SK-N-MC (cell line): ENCODE measurements at places on chromosomes 7 and 10.

- DNase-seq, result no peak
Measured at GRCh38 chr10:86287110-86287793, 79.3 kb downstream of the GRID1 start.

DNA sequence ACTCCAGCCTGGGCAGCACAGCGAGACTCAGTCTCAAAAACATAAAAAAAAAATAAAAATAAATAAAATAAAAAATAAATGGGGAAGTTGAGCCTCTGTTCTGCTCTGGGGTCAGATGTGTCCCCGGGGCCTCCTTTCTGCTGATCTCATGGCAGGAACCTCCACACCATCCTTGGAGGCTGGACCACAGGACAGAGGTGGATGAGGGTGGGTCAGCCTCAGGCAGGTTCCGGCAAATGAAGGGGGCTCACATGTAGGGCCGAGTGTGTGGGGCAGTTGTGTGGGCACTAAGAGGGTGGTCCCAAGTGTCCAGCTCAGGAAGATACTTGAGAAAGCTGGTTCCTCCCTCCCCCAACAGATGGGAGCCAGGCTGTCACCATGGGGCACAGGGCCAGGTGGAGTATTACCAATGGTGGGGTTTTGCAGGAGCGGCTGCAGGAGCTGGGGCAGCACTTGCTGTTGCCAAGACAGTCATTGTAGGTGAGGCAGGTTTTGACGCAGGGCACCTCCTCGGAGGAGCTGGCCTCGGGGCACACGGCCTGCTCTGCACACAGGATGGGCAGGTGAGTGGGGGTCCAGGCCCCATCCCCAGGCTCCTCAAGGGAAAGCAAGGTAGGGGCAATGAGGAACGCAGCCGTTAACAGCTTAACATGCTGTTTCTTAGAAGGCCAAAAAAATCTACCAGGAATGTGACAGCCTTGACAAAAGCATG is 13.9 kb upstream of the TBRG4 start:
- no peak for DNase-seq

GRCh38 chr10:50316695-50317648 is 65.7 kb upstream of the ASAH2 start:
- no peak for DNase-seq

DNA sequence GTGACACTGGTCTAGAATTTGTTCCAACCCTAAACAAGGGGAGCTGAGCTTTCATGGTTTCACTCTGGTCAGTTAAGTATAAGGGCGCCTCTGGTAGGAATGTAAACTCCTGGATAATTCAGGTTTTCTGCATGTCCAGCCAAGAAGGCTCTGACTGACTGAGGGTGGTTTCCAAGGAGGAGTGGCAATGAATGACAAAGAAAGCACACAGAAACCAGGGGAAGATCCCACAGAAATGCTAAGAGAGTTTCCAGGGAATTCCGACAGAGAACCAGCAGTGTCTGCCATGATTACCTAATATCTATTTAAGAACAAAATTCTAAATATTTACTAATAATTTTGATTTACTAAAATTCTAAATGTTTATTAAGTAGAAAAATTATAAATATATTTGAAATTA is 27.3 kb upstream of the NRG3 start:
- no peak for DNase-seq

DNA sequence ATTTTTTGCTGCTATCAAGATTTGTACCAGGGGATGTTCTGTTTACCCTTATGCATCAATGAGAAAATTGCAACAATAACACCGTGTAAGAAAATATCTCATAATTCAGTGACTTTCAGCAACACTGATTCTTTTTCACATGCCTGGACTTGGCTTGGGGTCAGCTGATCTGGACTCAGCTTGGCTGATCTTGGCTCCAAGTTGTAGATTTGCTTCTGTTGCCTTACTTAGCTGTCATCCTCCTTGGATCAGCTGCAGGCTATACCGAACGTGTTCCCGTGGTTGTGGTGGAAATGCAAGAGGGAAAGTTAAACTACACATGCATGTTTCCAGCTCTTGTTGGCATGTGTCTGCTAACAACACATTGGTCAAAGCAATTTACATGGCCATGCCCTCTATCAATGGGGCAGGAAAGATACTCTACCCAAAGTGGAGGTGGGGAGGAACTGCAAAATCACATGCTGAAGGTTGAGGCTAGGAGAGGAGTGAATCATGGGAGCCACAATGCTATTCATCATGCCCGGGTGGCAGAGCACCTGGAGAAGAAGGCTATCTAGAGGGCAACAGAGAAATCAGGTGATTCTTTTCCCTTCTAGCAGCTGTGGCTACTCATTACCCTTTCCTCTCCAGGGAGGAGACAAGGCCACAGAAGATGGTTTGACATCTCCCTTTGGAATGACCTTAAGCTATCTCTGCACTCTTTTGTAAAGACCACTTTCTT is 1276.3 kb upstream of the AUTS2 start:
- no peak for DNase-seq

GRCh38 chr10:1601406-1601805 is 135.9 kb downstream of the ADARB2 start:
- DNase-seq, result no peak

DNA sequence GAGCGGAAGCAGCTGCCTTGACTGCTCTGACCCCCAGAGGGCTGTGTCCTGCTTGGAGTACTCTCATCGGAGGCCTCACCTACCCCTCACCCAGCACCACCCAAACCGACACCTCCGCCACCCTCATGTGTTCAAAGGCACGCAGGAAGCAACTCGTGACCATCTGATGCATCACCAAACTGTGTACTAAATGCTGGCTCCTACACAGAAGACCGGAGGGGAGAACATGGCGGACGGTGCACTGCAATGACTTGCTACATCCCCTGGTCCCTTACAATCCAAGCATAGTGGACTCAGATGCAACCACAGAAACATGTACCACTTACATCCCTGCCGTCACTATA is 3.4 kb downstream of the PDAP1 start:
- no peak for DNase-seq

GRCh38 chr7:82382276-82382675 is 61.3 kb downstream of the CACNA2D1 start:
- no peak for DNase-seq

DNA sequence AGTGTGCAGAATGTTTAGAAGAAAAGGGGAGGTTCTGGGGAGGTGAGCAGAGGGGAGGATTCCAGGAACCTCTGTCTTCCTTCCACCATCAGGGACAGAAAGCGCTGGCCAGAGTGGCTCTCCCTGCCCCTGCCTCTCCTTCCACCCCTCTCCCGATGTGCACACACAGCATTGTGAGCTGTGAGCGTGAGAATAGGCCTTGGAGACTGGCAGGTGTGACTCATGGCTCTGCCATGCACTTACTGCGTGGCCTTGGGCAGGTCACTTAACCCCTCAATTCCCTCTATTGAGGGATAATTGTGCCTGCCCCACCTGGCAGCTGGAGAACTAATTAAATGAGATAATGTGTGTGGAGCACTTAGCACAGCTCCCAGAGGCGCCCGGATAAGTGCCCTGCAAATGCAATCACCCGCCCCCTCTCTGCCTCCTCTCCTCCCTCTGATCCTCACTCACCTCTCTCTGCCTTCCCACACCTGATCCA is 115.4 kb downstream of the ZMIZ1 start:
- DNase-seq, result no peak

DNA sequence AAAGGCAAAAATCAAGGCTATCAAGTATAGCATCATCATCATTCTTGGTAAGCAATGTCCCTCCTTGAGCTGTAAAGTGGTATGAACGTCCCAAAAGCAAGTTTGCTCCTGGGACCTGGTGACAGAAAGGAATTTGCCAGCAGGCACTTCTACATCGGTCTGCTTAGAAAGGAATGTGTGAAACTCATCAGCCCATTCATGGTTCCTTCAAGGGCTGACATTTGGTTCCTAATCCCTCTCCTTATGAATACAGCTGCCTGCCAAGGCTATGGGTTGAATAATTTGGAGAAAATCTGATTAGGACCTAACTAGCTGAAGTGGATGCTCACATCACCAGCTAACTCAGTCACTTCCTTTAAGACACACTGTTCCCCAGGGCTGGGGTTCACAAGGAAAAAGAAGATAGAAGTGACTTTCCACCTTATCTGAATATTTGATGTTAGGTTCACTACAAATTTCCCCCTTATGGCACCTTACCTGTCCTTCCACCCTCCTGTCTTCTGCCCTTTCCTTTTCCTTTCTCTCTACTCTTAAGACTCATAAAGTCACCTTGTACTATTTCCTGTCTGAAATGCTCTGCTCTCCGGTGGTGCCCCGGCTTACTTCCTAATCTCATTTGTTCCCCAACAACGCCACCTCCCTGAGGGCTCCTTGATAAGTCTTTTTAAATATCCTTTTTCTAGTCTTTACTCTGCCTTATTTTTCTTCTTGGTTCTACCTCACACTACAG is 187.1 kb downstream of the NPSR1 start:
- DNase-seq, result no peak

- peak; percentile 53 for DNase-seq
Measured at GRCh38 chr7:131188367-131189339, 139.0 kb upstream of the MKLN1 start.

- no peak for DNase-seq
Measured at GRCh38 chr10:69850440-69850839, 48.7 kb downstream of the COL13A1 start.

- peak; percentile 73 for DNase-seq
Measured at GRCh38 chr7:39811161-39811614, 138.9 kb upstream of the CDK13 start.

DNA sequence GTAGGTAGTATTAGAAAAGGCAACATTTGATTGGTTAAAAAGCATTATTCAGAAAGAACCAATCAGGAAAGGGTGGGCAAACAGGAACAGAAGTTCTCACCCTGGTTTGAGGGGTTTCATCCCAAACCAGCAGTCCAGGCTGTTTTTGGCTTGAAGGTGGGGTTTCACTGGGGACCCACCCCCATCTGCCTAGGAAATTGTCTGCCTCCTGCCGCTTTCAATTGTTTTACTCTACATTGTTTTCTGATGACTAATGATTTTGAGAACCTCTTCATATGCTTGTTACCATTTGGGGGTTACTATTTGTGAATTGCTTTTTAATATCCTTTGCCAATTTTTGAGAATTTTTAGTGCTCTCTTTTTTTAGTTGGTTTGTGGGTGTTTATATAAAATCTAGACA is 3.3 kb upstream of the PCBD1 start:
- no peak for DNase-seq

DNA sequence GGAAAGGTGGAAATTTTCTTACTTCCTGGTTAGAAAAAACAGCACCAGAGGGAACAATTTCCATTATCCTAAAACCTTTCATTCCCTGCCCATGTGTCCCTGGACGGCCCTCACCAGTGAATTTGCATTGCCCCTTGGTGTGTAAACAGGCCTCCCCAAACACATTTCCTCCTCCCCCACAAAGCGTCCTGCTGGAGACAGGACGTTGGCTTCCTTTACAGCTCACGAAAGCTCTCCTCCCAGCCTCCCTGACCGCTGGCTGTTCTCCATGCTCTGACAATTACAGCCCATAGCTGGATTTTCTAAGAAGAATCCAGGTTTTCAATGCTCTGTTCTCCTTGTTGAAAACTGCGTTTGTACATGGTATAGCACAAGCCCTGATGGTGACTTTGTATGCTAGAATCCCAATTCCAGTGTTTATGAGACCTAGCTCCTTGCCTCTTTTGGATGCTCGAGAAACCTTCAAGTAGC is 724.2 kb upstream of the CELF2 start:
- no peak for DNase-seq

GRCh38 chr10:67011981-67012380 is 86.1 kb downstream of the LRRTM3 start:
- DNase-seq, result no peak

GRCh38 chr7:95421000-95421846 is 13.6 kb downstream of the PON2 start:
- no peak for DNase-seq

- DNase-seq, result no peak
Measured at GRCh38 chr7:36153571-36154097, 580 bp downstream of the EEPD1 start.

DNA sequence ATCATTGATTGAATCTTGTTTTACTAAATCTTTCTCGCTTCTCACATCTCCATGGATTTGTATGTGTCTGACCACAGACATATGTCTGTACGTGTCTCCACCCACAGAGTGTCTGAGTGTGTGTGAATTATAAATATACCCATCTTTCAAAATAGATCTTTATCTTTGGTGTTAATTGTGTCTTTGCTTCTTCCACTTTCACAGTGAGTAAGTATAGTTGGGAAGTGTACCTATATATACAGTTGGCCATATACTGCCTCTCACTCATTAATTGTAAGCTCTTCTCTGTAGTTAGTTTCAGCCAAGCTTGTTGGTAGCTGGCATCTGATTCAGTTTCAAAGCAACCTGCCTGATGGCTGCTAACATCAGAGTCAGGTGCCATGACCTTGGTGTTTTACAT is 18.4 kb downstream of the EEPD1 start:
- DNase-seq, result no peak

DNA sequence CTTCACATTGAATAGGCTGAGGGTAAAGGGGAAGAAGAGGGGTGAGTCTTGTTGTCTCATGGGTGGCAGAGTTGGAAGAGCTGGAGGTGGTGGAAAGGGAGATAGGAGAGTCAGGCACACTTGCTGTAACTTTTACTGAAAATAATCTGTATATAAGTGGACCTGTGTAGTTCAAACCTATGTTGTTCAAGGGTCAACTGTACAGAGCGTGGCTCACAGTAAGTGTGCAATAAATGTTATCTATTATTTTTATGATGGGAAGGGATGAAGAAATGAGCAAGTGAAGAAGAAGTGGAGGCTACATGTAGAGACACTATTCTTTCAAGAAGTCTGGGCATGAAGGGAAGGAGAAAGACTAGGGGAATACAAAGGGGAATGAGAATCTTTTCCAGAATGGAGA is 71.5 kb upstream of the FAM133B start:
- no peak for DNase-seq

GRCh38 chr10:14191407-14191806 is 139.3 kb downstream of the FRMD4A start:
- DNase-seq, result no peak

DNA sequence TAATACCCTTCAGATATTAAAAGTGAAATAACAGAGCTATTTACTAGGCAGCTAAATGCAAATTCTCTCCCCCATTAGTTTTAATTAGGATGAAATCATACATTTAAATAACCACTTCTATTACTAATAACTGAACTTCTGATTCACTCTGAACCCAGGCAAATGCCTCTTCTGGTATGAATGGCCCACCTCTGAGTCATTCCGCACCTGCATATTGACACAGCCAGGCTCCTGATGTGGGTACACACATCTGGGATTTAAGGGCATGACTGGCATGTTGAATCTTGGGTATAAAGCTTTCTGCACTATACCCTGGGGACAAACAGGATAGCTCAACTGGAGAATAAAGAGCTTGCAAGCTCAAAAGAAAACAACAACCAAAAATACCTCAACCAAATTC is 140.9 kb downstream of the AUTS2 start:
- DNase-seq, result no peak
